ENCODE measurements at places on chromosomes 2 and 18.

- DNase-seq = no peak
Measured at GRCh38 chr2:238119756-238120462, 18.6 kb upstream of the KLHL30 start.

DNA sequence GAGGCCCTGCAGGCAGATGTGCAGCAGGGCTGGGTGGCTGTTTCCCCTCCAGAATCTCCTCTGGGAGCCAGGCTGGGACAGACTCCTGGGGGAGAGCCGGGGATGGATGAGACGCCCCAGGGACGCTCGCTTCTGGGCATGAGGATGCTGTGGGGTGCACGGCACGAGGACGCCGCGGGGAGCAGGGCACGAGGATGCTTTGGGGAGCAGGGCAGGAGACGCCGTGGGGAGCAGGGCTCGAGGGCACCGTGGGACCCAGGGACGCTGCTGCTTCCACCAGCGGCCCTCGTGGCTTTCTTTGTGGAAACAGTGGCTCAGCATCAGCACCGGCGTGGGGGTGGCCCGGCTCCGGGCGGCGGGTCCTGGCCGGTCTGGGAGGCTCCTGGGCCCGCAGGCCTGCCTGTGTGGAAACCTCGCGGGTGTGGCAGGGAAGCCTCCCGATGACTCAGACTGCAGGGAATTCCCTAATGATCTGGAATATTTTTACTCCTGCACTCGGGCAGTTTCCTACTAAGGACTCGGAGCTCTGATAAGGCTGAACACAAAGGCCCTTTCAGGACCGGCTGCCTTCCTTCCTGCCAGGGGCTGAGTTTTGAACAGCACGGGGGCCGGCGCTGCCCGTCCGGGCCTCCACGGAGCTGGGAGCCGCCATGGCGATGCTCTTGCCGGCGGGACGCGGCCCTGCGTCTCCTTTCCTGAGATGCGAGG, 62.6 kb downstream of the NFATC1 start:
- DNase-seq = peak; percentile 72

DNA sequence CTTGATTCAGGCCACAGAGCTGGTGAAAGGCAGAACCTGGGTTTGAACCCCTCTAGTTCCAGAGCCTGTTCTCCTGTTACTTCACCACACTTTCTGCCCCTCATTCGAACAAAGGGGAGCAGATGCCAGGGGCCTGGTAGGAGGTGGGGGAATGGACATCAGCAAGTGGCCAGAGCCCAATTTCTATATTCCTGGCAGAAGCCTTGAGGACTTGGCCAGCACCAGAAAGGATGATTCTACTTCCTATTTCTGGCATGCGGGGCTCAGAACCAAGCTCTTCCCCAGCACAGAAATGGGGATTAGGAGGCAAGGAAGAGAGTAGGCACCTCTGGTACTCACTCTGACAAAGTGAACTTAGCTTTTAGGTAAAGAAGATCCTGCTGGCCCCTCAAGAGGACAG, 49.3 kb downstream of the ADD2 start:
- DNase-seq = no peak

DNA sequence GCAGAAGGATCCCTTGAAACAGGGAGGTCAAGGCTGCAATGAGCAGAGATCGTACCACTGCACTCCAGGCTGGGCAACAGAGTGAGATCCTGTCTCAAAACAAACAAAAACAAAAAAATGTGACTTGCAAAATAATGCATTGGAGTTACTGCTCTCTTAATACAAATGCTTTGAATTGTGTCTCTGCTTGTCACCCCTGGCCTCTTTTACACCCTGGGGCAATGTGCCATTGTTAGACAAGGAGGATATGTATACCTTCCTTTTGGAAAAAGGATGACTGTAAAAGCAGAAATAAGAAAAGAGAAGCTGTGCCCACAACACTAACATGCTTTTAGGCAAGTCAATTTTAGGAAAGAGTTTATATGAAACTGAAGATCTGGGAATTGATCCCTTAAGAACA, 20.8 kb upstream of the C2orf74 start:
- DNase-seq = no peak

DNA sequence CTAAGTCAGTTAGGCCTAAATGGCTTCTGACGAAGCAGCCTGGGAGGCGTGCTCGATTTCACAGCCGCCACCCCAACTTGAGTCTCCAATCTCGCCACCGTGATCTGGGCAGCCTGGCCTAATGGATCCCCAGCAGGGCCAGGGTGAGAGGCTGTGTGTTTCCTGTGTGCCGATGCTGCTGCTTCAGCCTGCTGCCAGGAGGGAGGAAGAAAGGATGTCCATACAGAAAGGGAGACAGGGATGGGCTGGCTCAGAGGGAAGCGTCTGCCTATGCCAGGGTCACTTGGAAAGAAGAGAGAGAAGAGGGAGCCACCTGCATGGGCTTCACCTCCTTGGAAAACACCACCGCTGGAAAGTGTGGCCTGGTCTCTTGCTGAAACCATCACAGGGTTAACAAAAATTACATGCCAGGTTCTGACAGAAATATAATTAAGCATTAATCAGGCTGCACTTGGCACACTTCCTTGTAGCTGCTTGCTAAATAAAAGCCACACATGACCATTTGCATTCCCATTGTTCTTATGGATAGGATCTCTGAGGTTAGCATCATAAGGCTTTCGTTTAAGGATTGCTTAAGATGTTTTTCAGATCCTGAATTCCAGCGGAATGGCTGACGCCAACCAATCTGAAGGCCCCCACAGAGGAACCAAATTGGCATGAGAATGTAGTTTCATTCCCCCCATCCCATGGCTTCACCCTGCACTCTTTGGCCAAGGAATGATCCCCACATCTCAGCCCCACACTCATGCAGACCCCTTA, 108.8 kb upstream of the SLC1A4 start:
- DNase-seq = no peak

GRCh38 chr2:135685361-135685760, 56.3 kb upstream of the UBXN4 start:
- no peak for DNase-seq

DNA sequence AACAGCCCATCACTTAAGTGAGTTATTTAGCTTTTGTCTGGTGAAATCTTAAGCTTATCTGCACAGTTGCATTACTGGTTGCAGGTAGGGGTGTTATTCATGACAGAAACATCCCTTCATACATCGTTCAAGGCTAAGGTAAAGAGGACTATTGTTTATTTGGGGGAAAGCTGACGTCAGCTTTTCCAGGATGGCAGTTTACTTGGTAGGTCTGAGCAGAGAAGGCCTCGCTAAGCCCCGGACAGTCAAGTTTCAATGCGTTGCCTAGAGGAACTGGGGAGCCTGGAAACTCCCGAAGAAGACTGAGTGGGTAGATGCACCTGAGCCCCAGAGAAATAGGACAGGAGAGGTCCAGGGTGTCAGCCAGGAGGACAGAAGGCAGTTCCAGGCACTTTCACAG, 2.2 kb downstream of the RNU4ATAC start:
- DNase-seq = peak; percentile 28

- DNase-seq = peak; percentile 42
Measured at GRCh38 chr2:202278944-202279343, 13.4 kb downstream of the NOP58 start.

- DNase-seq = no peak
Measured at GRCh38 chr2:156541229-156541628, 105.0 kb downstream of the GPD2 start.

DNA sequence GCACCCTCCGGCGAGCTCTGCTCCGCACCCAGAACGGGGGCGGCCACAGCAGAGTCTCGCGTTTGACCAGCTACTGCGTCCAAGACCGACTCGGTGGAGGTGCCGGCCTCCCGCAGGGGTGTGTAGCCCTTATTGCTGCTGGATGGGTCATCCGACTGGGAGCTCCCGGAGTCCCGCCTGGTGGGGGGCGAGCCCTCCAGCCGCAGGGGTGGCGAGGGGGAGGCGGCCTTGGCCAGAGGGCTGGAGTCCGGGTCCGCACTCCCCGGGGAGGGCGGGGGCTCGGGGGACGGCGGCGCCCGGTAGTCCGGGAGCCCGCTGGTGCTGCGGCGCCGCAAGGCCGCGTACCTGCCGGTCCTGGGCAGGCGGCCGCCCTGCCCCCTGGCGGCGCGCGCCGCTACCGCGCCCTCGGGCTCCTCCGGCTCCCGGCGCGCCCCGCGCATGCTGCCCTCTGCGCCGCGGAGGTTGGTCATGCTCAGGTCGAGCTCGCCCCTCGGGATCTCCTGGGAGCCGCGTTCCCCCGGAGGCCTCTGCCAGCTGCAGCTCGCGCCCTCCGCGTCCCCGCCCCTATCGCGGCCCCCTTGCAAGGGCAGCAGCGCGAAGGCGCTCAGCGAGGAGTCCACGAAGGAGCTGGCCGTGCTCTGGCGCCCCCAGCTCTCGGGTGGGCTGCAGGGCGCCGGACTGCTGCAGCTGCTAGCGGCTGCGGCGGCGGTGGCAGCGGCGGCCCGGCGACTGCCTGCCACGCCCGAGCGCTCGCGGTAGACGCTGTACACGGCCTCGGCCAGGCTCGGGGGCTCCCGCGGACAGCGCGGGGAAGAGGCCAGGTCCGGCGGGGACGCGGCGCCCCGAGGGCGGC, 4.8 kb downstream of the TMEM200C start:
- DNase-seq = peak; percentile 92

- no peak for DNase-seq
Measured at GRCh38 chr2:186307871-186308270, 178.2 kb upstream of the ZC3H15 start.

- DNase-seq = no peak
Measured at GRCh38 chr18:58458304-58458703, 170.6 kb downstream of the ALPK2 start.

- DNase-seq = no peak
Measured at GRCh38 chr2:179226203-179226960, 38.2 kb downstream of the SESTD1 start.

GRCh38 chr2:134218930-134219658, 34.8 kb upstream of the MGAT5 start:
- DNase-seq = no peak

- no peak for DNase-seq
Measured at GRCh38 chr2:146634230-146635097, 1210.4 kb upstream of the ACVR2A start.

Data from H7 (cell line).